ENCODE measurements at places on chromosomes 6 and 20.

GRCh38 chr6:56860475-56860874 is 94.4 kb upstream of the BEND6 start:
- DNase-seq = no peak

GRCh38 chr6:87102151-87102621 is 7.3 kb upstream of the CGA start:
- DNase-seq = no peak

- no peak for DNase-seq
Observed at GRCh38 chr6:72856801-72857200, 234.9 kb downstream of the KCNQ5 start.

GRCh38 chr6:6738922-6739716 is 150.6 kb downstream of the LY86 start:
- DNase-seq = no peak

GRCh38 chr6:140379919-140380318 is 1005.5 kb upstream of the CITED2 start:
- no peak for DNase-seq

- DNase-seq = no peak
Observed at GRCh38 chr6:75460681-75461080, 32.9 kb downstream of the FILIP1 start.

DNA sequence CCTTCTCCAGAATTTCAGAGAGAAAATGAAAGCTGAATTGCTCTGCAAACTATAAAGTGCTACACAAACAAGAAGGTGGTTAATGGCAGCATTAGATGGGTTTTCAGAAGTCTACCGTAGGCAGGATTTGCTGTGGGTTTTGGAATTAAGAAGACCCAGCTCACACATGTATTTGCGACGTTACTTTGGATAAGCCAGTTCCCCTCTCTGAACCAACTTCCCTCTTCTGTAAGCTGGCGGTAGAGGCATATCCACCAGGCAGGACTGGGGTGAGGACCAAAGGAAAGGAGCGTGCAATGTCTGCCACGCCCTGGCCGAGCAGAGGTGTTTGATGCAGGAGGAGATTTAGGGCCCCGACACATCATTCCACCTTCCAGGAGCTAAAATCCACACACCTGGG is 6.9 kb downstream of the RSPO4 start:
- no peak for DNase-seq

- no peak for DNase-seq
Observed at GRCh38 chr6:25303254-25303653, 24.1 kb downstream of the CARMIL1 start.

DNA sequence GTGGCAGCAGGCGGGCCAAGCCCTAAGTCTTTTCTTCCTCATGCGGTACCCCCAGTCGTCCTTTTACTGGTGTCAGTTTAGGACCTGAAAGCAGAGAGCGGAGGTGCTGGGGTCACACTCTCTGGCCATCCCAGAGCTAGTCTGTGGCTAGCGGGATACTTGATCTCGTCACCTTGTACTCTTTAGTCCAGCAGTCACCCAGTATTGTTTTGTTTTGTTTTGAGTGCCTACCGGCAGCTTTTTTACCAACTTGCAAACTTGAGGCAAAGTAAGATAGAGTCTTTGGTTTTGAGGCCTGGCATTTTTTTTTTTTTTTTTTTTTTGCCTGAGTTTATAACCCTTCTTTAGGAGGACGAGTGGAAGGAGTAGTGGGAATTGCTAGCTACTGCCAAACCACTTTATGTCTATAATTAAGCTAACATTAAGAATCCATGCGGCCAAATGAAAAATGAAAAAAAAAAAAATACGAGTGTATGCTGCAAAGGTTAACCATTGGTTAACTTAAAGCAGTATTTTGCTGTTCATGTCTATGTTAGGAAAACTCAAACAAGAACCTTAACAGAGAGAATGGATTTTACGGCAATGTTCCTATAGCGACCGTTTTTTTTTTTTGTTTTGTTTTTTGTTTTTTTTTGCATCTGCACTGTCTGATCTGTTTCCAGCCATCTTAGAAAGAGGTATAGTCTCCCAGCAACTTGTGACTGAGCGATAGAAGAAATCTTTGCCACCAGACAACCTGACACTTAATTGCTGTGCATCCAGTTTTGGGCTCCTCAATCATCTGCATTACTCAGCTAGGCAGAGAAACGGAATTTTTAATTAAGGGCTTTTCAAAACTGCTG is 56.9 kb downstream of the FAM217A start:
- no peak for DNase-seq

GRCh38 chr20:59183751-59184150 is 20.1 kb downstream of the ZNF831 start:
- no peak for DNase-seq

GRCh38 chr20:20759132-20759531 is 46.7 kb upstream of the RALGAPA2 start:
- no peak for DNase-seq

DNA sequence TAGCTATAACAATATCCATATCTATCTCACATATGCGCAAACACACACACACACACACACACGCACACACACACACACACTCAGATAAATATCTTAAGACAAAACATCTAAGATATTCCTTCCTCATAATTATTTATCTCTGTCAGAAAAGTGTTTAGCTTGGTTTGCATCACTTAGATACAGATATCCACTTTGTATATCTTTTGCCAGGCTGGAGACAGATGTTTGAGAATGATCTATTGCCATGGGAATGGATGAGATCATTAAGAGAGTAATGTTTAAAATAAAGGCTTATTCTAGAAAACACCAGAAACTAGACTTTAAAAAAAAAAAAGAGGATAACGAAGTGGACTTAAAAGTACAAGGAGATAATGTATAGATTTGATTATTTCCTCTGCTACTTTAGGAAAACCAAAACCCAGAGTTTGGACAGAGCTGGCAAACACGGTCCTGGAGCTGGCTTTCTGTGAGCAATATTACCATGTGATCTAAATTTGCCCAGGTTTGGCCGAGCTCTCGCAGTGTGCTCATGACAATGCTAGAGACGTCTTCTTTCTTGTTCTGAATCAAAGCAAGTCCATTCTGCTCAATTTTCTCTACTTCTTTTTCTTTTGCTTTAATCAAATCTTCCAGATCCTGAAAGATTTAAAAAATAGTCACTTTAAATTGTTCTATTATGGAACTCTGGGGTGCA is 411.8 kb downstream of the SYNE1 start:
- no peak for DNase-seq

- DNase-seq = no peak
Observed at GRCh38 chr20:39095870-39096269, 133.7 kb downstream of the DHX35 start.

- DNase-seq = no peak
Observed at GRCh38 chr6:119444642-119445557, 95.3 kb upstream of the MAN1A1 start.

DNA sequence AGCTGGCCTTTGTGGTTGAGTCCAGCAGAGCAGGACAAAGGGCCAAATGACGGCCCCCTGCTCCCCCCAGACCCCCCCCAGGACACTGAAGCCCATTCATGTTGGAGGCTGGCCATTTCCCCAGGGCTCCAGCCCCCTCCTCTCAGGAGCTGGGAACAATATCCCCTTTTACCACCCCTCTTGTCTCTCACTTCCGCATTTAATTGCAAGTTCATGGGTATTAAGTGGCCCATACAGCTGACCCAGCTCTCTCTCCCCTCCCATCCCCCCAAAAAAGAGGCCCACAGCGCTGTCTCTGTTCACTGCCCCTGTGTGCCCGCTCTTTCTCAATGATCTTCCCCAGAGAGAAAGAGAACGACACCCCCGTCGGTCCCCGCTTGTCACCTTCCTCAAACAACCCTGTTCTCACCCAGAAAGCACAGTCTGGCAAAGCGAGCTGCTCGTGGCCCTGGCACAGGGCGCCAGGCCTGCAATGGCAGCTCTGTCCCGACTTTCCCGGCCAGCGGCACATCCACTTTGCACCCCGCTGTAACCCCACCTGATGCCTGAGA is 30.4 kb downstream of the PREX1 start:
- no peak for DNase-seq

DNA sequence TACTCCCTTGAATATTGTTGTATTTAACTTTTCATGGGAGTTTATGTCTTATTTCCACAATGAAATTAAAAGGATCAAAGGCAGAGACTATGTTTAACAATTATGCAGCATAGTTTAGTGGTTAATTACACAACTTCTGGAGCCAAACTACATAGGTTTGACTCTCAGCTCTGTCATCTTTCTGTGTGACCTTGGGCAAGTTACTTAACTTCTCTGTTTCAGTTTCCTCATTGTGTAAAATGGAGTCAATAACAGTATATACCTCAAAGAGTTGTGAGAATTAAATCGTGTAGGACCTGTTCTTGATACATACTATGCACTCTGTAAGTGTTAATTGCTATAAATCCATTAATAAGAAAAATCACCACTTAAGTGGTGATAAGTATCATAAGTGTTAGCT is 48.3 kb downstream of the BTBD9 start:
- DNase-seq = no peak

GRCh38 chr6:157967020-157967419 is 14.6 kb upstream of the SYNJ2 start:
- no peak for DNase-seq

DNA sequence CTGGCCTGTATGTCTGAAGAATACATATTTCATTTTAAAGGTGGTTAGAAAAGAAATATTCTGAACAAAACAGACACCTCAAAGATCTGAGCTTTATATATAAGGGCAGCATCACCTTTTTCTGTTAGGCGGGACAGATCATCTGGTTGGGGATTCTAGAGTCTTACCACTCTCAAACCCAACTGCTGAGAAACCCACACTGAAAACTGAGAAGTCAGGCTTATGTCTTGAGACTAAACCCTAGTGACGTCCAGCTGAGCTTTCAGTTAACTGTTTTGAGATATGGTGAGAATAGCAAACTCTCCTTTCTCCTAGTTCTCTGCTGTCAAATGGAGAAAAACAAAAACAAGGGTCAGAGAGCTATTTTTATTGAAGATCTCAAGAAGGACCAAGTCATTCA is 63.7 kb upstream of the CCN6 start:
- no peak for DNase-seq

- peak; percentile 53 for DNase-seq
Observed at GRCh38 chr6:169831450-169832246, 80.2 kb downstream of the ERMARD start.

GRCh38 chr20:444117-444516 is 18.2 kb downstream of the TBC1D20 start:
- DNase-seq = no peak

GRCh38 chr6:5314191-5314865 is 53.0 kb downstream of the FARS2 start:
- DNase-seq = no peak

- no peak for DNase-seq
Observed at GRCh38 chr20:20331156-20331555, 36.7 kb upstream of the INSM1 start.

GRCh38 chr6:113115196-113115595 is 741.9 kb upstream of the MARCKS start:
- DNase-seq = no peak

- DNase-seq = no peak
Observed at GRCh38 chr6:151010071-151010470, 144.6 kb downstream of the MTHFD1L start.

GRCh38 chr20:37378785-37379598 is 33.1 kb downstream of the SRC start:
- DNase-seq = no peak

DNA sequence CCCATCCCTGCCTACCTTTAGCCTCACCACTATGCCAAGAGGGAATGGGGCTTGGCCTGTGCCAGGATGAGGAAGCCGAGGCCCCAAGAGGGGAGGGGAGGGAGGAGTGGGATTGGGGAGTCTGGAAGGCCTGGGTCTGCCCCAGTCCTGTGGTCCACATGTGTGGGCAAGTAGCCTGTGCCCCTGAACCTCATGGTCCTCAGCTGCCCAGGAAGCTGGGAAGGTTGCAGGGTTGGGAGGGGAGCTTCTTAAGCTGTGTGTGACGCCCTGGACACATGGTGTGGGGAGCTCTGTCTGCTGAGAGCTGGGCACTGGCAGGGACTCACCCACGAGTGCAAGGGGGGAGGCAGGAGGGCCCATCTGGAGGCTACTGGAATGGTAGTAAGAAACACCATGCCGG is 31.7 kb downstream of the DLGAP4 start:
- DNase-seq = no peak

GRCh38 chr6:113634352-113635163 is 222.6 kb upstream of the MARCKS start:
- no peak for DNase-seq

GRCh38 chr6:157148391-157149323 is 174.7 kb downstream of the TMEM242 start:
- DNase-seq = no peak

DNA sequence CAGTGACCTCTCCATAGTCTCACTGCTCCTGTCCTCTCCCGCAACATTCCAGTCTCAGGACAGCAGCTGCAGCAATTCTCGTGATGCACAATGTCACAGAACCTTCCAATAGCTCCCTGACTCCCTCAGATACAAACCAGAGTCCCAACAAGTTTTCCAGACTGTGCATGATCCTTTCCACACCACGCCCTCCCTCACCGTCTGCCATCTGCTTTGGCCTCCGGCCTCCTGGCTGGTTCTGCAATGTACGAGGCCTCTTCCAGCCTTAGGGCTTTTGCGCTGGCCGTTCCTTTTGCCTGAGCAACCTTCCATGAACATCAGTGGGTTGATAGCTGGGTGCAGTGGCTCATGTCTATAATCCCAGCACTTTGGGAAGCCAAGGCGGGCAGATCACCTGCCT is 9.6 kb downstream of the FNDC1 start:
- no peak for DNase-seq

DNA sequence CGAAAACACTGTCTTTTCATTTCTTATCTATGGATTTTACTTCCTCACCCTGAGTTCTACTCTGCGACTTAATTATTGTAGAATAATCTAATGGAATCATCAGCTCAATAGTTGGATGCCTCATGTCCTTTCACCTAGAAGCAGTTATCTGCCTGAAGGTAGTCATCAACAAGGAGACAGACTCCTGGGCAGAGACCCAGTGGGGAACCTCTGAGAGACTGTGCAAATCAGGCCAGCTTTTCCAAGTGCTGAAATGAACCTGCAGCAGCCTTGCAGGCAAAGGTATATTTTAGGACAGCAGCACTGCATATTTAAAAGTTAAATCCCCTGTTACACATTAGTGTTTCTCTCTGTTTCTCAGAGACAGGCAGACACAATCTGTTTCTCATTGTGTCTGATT is 99.7 kb upstream of the STMND1 start:
- no peak for DNase-seq

DNA sequence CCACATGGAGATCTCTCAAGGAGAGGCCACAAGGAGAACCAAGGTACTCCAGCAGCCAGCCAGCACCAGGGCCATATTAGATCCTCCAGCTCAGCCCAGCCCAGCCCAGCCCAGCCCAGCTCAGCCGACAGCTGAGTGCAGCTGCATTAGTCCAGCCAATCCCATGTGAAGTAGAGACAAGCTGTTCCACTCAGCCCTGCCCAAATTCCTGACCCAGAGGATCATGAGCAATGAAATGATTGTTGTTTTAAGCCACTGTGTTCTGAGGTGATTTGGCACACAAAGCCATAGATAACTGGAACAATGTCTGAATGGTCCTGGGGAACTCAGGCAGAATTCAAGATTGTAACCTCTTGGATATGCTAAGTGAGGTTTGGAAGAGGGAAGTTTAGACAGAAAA is 59.5 kb upstream of the BMP2 start:
- DNase-seq = no peak

Measured in effector CD8-positive, alpha-beta T cell (primary cell).